Activated T-cell treated with anti-CD3 and anti-CD28 coated beads, Interleukin-2, amount 50 U/mL, for 72 hours (primary cell): ENCODE measurements at places on chromosomes 1 and 21. TPM values are rescaled to one million over a fixed set of nuclear protein-coding genes. Genes with fewer than 3 reads are reported as not detected.

Gene SMPDL3B
- 1.5 TPM for total RNA-seq

Gene NOS1AP
- total RNA-seq: 0.21 TPM

Gene GDAP2
- 28.4 TPM for total RNA-seq

Gene DMRTA2
- not detected for total RNA-seq

Gene S100A2
- total RNA-seq: 5.0 TPM

DNA sequence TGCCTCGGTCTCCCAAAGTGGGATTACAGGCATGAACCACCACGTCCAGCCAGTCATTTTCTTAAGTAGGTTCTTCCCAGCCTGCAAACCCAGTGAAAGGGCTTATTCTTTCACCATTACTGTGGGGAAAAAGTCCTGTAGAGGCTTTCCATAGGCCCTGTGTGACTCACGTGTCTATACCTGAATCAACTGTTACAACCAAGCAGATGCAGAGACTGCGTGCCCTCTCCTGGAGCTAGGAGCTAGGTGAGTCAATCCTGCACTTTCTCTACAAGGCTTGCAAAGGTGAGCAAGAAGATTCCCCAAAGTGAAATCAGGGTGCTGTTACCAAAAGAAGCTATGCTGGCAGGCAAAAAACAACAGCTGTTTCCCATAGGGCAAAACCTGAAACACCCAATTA is 13.8 kb upstream of the MPZL1 start:
- H3K27me3 ChIP-seq: no peaks in the 10 kb centered on the region
- peaks cover 2% of the 10 kb centered on the region for H3K36me3 ChIP-seq
- H3K4me3 ChIP-seq: peak overlapping the region; percentile 47
- H3K27ac ChIP-seq: peak overlapping the region; percentile 12
- peaks cover 36% of the 10 kb centered on the region for H3K4me1 ChIP-seq

DNA sequence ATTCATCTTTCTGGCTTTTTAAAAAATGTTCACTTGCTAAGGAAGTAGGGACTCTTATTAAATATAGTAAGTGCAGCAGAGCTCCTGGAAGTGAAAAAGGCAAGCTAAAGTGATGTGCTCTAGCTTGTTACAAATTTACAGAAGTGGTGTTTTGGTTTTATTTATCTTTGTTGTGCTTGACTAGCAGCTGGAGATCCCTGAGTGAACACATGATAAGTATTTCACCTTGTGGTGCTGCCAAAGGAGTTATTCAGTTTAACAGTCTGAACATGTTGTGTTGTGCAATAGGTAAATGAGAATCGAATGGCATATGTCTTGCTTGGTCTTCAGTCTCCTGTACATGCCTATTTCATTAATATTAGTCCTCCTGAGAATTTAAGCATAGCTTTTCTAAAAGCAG is 315.7 kb downstream of the TPR start:
- no peaks in the 10 kb centered on the region for H3K4me1 ChIP-seq
- H3K36me3 ChIP-seq: no peaks in the 10 kb centered on the region
- no peak overlapping the region for H3K4me3 ChIP-seq
- DNase-seq: no peak
- H3K27ac ChIP-seq: no peak overlapping the region

GRCh38 chr1:182794676-182795201 is 5.2 kb downstream of the NPL start:
- no peak overlapping the region for H3K27ac ChIP-seq
- H3K4me3 ChIP-seq: no peak overlapping the region
- no peak for DNase-seq
- H3K27me3 ChIP-seq: peaks cover 7% of the 10 kb centered on the region
- peaks cover 14% of the 10 kb centered on the region for H3K4me1 ChIP-seq

- H3K36me3 ChIP-seq: peaks cover 4% of the 10 kb centered on the region
- H3K27me3 ChIP-seq: no peaks in the 10 kb centered on the region
- DNase-seq: peak; percentile 17
- peaks cover 52% of the 10 kb centered on the region for H3K4me1 ChIP-seq
- H3K4me3 ChIP-seq: peak overlapping the region; percentile 90
- peak overlapping the region; percentile 99 for H3K27ac ChIP-seq
Observed at GRCh38 chr1:8816831-8817411, 519 bp downstream of the RERE start.

GRCh38 chr1:79310609-79311008 is 304.1 kb upstream of the ADGRL4 start:
- no peak for DNase-seq
- no peaks in the 10 kb centered on the region for H3K27me3 ChIP-seq
- H3K27ac ChIP-seq: no peak overlapping the region
- H3K36me3 ChIP-seq: no peaks in the 10 kb centered on the region
- no peak overlapping the region for H3K4me3 ChIP-seq

DNA sequence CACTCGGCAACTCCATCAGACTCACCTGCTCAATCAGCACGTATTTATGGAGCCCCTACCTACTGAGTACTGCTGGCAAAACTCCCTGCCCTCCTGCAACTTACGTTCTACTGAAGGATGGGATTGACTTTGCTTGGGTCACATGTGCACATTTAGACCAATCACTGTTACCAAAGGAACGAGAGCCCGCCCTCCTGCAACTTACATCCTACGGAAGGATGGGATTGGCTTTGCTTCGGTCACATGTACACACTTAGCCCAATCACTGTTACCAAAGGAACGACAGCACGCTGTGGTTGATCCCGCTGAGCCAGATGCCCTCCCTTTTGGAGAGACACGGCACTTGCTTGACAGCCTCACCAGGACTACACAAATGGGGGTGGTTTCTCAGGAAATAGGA is 46.0 kb downstream of the UBIAD1 start:
- H3K36me3 ChIP-seq: no peaks in the 10 kb centered on the region
- no peak overlapping the region for H3K27ac ChIP-seq
- H3K4me1 ChIP-seq: peaks cover 7% of the 10 kb centered on the region
- H3K4me3 ChIP-seq: no peak overlapping the region
- no peak for DNase-seq
- no peaks in the 10 kb centered on the region for H3K27me3 ChIP-seq
